ENCODE measurements at places on chromosomes 1 and 21.

- DNase-seq: no peak
Observed at GRCh38 chr1:33443705-33444180, 12.8 kb upstream of the PHC2 start.

DNA sequence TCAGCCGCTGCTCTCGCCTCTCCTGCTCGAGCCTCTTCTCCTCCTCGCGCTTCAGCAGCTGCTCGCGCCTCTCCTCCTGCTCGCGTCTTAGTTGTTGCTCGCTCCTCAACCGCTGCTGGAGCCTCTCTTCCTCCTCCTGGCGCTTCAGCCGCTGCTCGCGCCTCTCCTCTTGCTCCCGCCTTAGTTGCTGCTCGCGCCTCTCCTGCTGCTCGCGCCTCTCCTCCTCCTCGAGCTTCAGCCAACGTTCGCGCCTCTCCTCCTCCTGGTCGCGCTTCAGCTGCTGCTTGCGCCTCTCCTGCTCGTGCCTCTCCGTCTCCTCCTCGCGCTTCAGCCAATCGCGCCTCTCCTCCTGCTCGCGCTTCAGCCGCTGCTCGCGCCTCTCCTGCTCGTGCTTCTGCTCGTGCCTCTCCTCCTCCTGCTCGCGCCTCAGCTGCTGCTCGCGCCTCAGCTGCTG lies 3.7 kb downstream of the TCHH start:
- DNase-seq: peak; percentile 71

DNA sequence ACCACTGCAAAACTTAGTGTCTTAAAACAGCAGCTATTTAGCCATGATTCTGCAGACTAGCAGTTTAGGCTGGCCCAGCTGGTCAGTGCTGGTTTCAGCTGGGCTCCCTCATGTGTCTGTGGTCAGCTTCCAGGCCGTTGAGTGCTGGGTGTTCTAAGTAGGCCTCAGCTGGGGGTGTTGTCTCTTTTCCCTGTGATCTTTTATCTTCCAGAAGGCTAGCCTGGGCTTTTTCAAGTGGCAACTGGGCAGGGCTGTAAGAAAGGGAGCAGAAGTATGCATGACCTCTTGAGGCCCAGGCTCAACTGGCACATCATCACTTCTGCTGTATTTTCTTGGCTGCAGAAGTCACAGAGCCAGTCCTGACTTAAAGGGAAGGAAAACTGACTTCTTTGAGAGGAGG lies 136.1 kb downstream of the KIF26B start:
- DNase-seq: peak; percentile 29

GRCh38 chr1:2289607-2290006 lies 61.5 kb downstream of the SKI start:
- DNase-seq: no peak

GRCh38 chr1:64495878-64496277 lies 25.9 kb downstream of the CACHD1 start:
- no peak for DNase-seq

- DNase-seq: no peak
Observed at GRCh38 chr1:11886986-11887665, 28.4 kb upstream of the NPPB start.

DNA sequence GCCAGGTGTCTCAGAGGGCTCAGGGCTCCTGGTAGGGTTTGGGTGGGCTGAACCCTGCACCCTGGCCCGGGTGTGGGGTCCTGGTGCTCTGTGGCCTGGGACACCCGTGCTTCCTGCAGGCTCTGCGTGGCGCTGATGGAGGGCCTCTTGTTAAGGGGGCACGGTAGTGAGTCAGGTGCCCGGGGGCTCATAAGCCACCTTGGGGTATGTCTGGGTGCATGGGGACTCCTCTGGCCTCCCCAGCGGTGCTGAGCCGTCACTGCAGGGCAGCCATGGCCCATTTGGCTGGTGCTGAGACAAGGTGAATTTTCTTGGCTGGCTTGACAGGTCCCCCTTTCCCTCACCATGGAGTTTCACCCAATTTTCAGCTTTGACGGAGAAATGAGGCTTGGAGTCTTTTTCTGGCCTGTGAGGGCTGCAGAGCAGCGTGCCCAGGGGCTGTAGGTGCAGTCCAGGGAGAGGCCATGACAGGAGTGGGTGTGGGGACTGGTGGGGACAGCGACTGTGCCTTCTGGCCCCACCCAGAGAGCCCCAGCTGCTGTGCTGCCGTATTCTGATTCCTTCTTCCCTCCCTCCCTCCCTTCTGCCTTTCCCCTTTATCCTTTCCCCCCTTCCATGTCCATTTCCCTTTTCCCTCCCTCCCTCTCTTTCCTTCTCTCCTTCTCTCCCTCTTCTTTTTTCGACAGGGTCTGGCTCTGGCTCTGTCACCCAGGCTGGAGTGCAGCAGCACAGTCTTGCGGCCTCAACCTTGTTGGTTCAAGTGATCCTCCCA lies 40.4 kb downstream of the SKI start:
- no peak for DNase-seq

- no peak for DNase-seq
Observed at GRCh38 chr1:116268211-116268610, 104.8 kb upstream of the ATP1A1 start.

DNA sequence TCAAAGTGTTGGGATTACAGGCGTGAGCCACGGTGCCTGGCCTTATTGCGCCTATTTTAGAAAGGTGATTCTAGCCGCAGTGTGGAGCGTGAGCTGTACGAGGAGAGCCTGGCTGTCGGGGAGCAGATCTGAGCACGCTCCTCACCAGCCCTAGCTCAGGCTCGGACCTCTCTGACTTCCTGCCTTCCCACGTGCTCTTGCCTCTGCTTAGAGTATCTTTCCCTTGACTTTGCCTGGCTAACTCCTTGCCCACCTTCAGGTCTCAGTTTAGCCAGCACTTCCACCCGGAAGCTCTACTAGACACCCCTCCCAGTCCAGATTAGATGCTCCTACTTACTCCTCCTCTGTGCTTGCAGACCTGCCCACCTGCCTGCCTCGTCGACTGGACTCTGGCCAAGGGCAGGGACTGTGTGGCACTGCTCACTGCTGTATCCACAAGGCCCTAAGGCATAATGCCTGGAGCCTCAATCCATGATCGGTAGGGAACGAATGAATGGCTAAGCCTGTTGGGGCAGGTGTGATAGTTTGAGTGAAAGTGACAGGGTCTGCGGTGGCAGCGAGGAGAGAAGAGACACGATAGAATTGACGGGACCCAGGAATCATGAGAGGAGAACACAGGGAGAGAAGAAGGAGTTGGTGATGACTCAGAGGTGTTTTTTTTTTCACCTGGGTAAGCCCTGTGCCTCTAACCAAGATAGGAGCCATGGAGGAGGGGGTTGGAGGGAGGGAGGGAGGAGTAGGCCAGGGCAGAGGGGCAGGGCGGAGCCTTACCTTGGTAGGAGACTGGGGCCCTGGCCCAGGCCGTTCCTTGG lies 28.1 kb upstream of the WASF2 start:
- no peak for DNase-seq

- no peak for DNase-seq
Observed at GRCh38 chr1:109491372-109491771, 2.5 kb upstream of the CYB561D1 start.

DNA sequence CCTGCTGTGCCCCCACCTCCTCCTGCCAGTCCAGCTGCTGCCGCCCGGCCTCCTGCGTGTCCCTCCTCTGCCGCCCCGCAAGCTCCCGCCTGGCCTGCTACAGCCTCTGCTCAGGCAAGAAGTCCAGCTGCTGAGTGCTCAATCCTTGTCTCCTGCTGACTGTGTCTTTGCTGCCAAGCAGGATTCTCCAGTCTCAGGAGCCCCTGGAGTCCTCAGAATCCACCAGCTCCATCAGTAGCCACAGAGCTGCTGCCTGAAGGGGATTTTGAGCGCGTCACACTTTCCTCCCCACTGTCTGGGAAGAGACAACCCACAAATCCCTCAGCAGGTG lies 973 bp downstream of the KRTAP10-11 start:
- peak; percentile 54 for DNase-seq
